ENCODE measurements at places on chromosomes 3 and 15.

- DNase-seq, result no peak
Measured at GRCh38 chr3:56702490-56703315, 19.6 kb upstream of the TASOR start.

- DNase-seq, result no peak
Measured at GRCh38 chr3:14489641-14490040, 50.5 kb downstream of the GRIP2 start.

GRCh38 chr3:21269882-21270281 lies 481.1 kb downstream of the ZNF385D start:
- no peak for DNase-seq

DNA sequence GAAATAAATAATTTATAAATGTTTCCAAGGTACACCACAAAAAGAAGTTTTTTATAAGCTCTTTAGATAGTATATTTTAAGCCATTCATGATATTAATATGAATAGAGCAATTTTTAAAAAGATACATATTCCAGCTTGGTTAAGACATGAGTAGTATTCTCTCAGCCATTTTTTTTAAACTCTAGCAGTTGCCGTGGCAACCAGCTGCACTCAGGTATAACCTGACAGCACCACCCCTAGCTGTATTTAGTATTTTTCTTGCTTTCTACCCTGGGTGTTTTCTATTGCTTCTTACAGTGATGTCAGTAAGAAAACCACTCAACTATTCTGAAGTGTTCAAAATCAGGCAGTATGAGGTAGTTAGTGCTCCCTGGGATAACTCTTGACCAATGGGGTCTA lies 496.3 kb upstream of the CNTN3 start:
- no peak for DNase-seq

DNA sequence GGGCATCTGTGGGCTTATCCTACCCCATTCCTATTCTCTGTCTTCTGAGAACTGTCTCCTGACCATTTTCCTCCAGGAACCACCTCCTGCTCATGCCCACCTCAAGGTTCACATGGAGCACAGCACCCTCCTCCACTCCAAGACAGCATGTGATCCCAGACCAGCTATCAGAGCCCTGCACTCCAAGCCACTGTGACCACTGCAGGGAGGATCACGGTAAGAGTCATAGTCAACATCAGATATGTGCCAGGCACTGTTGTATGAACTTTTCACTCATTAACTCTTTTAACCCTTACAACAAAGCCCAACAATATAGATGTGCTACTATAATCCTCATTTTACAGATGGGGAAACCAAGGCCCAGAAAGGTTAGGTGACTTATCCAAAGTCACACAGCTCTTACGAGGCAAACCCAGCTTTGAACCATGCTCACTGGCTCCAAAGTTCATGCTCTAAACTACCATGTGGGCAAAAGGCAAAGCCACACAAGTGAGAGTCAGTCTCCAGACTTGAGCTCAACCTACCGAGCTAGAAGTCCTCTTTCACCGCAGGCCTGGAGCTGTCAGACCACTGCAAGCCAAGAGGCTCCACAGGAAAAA lies 115.1 kb upstream of the IQSEC1 start:
- no peak for DNase-seq

DNA sequence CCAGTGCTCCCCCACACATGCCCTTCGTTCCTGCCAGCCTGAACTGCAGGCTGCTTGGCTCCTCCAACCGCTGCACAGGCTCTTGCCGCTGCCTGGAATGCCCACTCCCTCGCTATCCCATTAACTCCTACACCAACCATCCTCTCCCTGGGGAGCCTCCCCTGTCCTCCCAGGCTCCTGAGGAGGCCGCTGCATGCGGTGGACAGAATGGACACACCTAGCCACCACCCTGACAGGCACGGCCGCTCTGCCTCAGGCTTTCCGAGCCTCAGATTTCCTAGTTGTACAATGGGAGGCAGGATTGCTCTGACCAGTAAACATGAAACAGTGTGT lies 2.3 kb downstream of the PLXNB1 start:
- DNase-seq, result no peak

DNA sequence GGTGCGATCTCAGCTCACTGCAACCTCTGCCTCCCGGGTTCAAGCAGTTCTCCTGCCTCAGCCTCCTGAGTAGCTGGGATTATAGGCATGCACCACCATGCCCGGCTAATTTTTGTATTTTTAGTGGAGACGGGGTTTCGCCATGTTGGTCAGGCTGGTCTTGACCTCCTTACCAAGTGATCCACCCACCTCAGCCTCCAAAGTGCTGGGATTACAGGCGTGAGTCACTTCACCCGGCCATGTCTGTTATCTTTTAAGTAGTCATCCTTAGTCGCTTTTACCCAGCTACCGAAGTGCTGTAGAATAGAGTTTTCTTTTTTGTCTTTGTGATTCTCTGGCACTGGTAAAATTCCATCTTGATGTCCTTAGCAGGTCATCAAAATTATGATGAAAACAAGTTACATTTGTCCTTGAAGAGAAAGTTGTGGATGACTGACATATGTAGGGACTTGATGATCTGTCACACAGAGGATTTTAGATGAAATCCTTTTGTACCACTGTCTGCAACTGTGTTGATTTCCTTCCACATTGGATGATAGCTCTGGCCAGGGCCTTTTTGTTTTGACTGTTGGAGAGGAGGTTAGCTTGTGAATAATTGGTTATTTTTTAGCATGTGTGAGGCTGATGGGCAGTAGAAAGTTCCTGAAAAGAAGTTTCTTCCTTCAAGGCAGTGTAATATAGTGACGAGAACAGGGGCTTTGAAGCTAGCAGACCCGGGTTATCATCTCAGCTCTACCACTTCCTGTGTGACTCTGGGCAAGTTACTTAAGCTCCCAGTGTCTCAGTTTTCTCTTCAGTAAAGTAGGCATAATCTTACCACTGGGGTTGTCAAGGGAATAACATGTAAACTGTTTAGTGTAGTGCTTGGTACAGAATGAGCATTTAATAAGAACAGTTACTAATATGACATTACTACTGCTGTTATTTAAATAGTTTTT lies 18.8 kb downstream of the ATG7 start:
- peak; percentile 18 for DNase-seq

- DNase-seq, result no peak
Measured at GRCh38 chr3:37086918-37087317, 87.5 kb downstream of the LRRFIP2 start.

DNA sequence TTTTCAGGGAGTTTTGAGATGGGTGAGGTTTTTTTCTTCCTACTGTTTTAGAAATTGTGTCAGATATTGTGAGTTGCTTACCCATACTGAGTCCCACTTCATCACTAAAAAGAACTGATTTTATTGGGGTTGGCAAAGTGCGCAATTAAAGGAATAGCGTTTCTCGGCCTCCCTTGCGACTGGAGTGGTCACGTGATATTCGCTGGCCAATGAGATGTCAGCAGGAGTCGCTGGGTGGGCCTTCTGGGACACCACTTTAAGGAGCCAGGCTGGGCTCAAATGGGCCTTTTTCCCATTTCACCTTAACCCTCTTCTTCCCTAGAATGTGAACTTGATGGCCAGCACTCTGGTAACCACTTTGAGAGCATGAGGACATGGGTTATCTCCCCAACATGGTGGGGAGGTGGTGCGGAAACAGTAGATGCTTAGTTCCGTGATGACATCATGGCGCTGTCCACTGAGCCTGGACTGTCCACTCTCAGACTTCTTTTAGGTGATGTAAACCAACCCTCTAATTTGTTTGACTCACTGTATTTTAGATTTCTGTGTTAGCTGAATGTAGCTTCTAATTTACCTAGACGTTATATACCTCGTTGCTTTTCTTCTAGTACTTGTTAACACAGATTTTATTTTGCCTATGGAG lies 13.2 kb upstream of the IQCF5 start:
- no peak for DNase-seq

GRCh38 chr3:124620600-124621063 lies 109.6 kb upstream of the UMPS start:
- DNase-seq, result peak; percentile 21

GRCh38 chr3:24119321-24119751 lies 174.2 kb downstream of the NR1D2 start:
- no peak for DNase-seq

DNA sequence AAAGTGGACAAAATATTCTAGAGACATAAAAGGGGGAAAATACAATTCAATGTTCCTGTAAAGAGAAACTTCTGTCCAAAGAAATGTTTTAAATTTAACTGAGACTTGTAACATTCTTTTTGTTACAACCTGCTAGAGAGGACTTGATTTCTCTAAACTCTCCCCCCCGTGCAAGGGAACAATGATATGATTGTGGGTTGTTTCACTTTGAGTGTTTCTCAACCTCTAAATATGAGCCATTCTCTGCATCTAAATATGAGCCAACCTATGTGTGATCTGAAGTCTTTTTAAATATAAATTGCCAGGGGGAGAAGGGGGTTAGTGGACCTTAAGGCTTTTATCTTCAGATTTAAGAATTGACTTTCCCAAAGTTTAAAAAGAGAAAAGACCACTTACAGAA lies 14.6 kb downstream of the ZNF860 start:
- DNase-seq, result no peak

DNA sequence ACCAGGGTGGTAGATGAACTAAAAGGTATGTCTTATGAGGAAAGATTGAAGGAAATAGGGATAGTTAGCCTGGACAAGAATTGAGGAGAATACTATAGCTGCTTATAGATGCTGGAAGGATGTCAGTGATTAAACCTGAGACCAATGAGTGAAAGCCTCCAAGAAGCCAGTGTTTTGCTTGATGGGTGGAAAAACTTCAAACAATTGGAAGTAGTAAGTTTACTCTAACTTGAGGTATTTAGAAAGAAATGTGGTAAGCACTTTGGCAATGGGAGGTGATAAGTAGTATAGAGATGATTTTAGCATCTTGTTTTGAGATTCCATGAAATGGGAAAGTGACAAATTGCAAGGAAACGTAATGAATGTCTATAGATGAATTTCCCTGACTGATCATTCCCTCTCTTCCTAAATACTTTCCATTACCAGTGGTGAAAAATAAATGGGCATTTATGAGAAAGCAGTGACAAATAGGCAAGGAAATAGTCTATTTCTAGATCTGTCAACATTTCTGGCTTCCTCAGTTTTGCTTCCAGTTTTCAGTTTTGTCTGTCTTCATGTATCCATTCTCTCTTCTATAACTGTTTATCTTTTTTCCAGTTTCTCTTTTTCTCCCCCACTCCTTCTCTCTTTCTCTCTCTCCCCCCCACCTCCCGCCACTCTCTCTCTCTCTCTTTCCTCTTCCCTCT lies 19.2 kb downstream of the SLC15A2 start:
- no peak for DNase-seq
